ENCODE measurements at places on chromosomes 2 and 18.

GRCh38 chr2:83970217-83970929, 488.7 kb downstream of the SUCLG1 start:
- no peak for DNase-seq

DNA sequence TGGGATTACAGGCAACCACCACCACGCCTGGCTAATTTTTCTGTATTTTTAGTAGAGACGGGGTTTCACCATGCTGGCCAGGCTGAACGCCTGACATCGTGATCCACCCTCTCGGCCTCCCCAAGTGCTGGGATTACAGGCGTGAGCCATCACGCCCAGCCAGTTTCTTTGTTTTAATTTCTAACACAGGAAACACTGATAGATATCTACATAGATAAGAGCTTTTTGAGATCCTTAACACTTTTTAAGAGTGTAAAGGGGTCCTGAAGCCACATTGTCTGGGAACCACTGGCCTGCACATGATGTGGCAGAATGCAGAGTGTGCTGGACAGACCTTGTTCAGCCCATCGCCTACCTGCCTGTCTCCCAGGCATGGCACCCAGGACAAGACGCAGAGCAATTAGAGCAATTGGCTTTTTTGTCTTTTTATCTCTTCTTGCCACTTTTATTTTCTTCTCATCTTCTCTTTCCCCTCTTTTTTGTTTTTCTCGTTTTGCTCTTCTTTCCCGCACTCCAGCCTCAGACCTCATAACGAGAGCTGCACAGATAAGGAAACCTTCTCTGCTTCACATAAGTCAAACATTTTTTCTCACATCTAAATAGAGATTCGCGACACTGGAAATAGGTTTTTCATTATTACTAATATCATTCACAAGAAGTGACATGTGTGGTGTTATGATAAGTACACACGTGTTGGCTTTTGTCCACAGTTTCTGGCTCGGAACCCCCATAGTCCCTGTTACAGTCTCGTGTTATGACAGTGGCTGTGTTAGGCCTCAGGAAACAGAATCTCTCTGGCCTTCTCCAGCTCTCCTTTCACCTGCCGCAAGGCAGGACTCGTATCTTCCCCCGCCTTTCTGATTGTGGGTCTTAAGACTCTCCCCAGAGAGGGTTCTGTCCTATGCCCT, 25.2 kb upstream of the GPR55 start:
- DNase-seq: no peak

DNA sequence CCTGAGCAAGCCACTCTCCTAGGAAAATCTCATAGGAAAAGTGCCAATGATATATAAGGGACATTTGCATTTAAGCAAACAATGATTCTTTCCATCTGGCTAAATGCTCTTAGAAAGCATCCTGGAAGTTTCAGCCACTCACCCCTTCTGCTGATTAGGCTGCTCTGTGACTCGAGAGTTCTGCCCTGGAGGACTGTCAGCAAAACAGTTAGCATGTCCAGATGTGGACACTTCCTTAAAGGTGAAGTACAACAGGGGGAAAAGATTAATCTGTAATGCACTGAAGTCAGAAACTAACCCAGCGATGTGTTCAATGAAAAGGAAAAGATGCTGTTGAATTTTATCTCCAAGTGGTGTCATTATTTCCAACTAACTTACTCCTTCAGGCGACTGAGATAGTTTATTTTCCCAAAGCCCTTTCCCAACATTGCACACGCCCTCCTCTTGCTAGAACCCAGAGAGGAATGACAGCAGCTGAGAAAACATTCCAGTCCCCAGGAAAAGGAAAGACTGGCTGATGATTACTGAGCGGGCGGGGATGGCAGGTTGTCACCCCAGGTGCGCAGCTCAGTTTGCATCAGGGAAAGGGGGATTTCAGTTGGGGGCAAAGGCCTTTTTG, 214.0 kb downstream of the SS18 start:
- no peak for DNase-seq

DNA sequence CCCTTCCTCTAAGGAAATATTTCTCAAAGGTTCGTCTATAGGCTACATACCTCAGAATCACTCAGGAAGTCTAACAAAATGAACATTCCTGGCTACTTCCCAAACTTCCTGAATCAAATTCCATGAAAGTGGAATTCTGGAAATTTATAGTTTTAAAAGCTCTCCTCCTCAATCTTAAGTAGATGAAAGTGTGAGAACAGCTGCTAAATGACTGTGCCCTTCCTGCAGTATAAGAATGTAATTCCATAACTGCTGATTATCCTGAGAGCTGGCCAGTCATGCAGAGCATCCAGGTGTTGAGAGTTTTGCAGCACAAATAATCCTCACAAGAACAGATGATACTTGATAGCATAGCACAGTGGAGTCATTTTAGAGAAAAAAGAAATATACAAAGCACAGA, 265.0 kb downstream of the KCNJ3 start:
- no peak for DNase-seq

DNA sequence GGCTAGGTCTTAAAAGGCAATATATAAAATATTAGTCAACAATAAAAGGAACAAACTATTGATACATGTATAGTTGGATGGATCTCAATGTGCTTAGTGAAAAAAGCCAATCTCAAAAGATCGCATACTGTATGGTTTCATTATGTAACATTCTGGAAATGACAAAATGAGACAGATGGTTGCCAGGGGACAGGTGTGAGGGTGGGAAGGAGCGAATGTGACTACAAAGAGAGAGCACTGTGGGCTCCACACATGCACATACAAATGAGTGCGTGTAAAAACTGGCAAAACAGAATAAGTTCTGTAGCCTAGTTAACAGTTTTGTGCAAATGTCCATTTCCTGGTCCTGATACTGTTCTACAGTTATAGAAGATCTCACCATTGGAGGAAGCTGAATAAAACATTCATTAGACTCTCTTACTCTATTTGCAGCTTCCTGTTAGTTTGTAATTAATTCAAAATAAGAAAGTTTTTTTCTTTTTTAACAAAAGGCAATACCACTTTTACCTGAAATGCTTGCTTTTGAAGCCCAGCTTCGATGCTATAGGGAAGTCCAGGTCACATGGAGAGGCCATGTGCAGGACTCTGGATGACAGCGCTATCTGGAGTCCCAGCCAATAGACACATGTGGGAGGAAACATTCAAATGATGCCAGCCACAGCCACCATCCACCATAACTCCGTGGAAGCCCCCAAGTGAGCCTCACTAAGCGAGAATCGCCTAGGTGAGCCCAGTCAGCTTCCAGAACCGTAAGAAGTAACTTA, 21.0 kb upstream of the C2orf80 start:
- no peak for DNase-seq

GRCh38 chr2:67516899-67517530, 119.9 kb downstream of the ETAA1 start:
- DNase-seq: no peak

DNA sequence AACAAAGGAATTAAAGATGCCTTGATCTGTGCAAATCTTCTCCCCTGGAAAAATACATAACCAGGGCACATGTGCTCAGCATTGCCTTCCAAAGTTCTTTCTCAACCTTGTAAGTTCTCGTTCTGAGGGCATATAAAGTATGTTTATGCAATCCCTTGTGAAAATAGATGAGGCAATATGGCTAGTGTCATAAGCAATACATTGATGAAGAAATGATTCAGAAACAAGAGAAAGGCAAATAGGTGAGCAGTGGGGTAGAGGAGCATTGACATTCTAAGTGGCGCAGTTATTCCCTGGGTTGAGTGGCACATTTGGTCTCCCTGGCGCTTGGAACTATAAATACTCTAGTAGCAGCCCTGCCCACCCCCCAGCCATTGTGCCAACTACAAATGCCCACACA, 57.4 kb upstream of the PGAP1 start:
- DNase-seq: no peak

DNA sequence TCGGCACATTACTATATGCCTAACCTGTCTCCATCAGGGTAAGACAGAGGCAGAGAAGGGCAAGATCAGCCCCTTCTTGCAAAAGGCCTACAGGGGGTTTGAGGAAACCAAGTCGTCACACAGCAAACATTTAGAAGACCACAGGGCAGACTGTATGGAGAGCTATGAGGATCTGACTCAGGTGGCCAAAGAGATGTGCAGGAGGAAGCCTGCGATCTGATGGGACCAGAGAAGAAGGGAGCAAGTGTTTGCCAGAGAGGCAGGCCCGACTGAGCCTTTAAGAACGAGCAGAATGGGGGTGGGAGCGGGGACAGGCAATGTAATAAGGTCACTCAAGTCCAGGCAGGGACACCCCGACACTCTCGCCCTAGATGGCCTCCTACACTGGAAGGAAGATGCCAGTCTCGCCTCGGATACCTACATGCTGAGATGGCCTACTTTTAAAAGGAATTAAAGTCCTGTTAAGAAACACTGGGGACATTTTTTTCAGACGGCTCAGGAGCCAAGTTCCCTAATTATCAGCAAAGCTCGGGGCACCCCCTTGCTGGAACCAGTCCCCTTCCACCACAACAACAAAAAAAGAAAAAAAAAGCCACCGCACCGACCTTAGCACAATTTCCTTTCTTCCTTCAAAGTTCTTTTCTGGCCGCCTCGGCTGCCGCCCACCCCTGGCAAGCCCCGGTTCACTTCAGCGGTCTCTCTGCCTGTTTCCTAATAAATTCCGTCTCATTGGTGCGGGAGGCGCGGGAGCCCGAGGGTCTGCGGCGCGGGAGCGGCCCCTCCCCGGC, 1.5 kb downstream of the SFXN5 start:
- no peak for DNase-seq

GRCh38 chr18:48354746-48355260, 54.4 kb downstream of the ZBTB7C start:
- DNase-seq: no peak

GRCh38 chr18:62678847-62679485, 36.4 kb upstream of the PHLPP1 start:
- DNase-seq: no peak

GRCh38 chr18:51498085-51498855, 300.8 kb upstream of the MEX3C start:
- no peak for DNase-seq

DNA sequence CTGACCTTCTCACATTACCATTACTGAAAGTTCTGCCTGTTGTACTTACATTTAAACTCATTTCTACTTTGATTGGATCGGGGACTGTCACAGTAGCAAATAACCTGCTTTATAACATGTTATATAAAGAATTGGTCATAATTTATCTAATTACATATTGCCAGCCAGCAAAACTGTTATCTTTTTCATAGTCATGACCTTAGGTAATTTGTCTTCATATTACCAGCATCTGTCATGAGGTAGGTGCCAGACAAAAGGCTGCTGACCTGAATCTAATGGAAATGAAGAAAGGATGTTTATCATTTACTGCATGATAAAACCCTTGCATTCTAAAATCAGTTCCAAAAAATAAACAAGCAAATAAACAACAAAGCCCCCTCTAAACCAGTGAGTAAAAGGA, 89.4 kb upstream of the LRP1B start:
- no peak for DNase-seq

GRCh38 chr2:178827739-178828485, 20.7 kb upstream of the TTN start:
- DNase-seq: no peak

- DNase-seq: peak; percentile 43
Observed at GRCh38 chr18:13446610-13447461, 228.3 kb downstream of the LDLRAD4 start.

DNA sequence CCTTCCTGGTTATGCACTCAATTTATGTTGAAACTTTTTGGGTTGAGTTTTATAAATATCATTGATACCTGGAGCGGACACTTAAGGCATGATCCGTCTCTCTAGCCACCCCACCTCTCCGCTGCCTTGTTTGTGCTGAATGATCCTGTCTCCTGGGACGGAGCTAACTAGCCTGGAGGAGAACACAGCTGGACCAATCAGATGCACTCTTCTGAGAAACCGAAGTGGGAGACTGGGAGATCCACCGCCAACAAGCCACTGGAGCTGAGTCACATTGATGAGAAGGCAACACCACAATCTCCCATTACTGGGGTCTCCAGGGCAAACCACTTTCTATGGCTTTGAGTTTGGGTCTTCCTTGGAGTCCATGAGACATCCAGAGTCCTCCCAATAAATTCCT, 29.3 kb downstream of the CYP26B1 start:
- no peak for DNase-seq

DNA sequence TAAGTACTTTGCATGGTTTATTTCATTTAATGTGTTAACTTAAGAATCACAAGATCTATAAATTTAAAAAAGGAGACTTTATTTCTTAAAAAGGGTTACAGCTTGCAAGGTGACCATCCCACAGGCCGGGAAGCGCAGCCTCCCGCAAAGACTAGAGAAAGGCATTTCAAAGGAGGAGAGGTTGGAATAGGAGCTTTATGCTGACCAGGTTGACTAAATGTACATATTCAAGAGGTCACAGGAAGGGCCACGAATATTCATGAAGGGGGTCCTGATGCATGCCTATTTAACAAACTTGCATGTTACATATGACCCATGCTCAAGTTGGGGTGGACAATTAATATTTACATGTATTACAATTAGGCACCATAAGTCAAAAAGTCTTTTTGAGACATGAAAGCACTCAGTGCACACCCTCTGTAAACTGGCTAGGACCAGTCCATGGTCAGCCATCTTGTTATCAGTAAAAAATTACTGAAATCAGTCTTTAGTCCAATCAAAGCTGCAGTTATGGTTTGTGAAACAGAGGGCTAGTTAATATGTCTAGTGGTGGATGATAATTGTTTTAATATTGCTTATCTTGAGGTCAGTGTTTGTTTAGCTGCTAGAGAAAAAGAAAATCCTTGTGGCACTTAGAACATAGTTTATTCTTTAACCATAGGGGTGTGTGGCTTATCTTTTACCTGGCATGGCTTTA, 169.3 kb downstream of the KCNE4 start:
- DNase-seq: no peak

- no peak for DNase-seq
Observed at GRCh38 chr2:180177534-180177933, 170.4 kb upstream of the CWC22 start.

DNA sequence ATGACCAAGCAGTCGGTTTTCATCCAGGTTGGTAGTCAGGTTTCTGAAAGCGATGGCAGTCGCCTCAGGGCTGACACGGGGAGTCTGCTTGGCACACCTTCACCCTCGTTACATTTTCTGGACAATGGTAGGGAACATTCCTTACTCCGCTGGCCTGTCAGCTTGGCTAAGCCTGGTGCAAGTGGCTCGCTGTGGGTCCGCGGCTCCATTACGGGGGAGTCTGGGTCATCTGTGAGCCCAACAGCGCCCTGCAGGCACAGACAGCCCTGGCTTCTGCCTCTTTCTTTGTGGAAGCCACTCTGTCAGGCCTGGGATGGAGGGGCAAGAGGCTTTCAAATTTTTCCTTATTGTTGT, 95.6 kb downstream of the HDAC4 start:
- no peak for DNase-seq

DNA sequence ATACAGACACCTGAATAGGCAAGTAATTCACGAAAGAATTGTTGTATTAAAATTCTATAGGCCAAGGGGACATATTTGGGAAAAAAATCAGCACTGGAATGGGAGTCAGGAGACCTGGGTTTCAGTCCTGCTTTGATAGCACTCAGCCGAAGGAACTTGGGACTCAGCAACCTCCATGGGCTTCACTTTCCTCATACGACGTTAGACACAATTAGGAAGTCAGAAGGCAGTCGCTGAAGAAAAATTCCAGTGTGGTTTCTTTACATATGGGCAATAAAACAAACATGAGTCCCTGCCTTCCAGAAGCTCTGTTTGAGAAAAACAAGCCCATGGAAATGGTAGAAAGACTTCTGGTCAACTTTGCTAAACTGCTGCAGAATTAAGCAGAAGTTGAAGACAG, 15.1 kb upstream of the CYRIA start:
- DNase-seq: no peak

- no peak for DNase-seq
Observed at GRCh38 chr2:220165401-220165800, 538.0 kb downstream of the SLC4A3 start.
